Uterine smooth muscle cell (primary cell): ENCODE measurements at places on chromosomes 7 and 10. TPM values are rescaled to one million over a fixed set of nuclear protein-coding genes. Genes with fewer than 3 reads are reported as not detected.

TAS2R5 gene
- total RNA-seq: 0.55 and 1.00 TPM in 2 replicates

WNT8B gene
- total RNA-seq: not detected in 2 replicates

EXOC4 gene
- total RNA-seq: 97.5 and 100 TPM in 2 replicates

JCAD gene
- total RNA-seq: 1.4 and 2.5 TPM in 2 replicates

CYP3A4 gene
- not detected in 2 replicates for total RNA-seq

NFE2L3 gene
- 2.9 and 5.2 TPM in 2 replicates for total RNA-seq

LRRTM3 gene
- under 0.01 TPM in 2 replicates for total RNA-seq

GIMAP1 gene
- under 0.01 and 0.12 TPM in 2 replicates for total RNA-seq

ATP5MK gene
- total RNA-seq: 184 and 196 TPM in 2 replicates

CDC14C gene
- not detected in 2 replicates for total RNA-seq

MALRD1 gene
- 0.33 and 0.87 TPM in 2 replicates for total RNA-seq

MSMB gene
- 0.62 TPM in 1 of 2 replicates, not detected in the other for total RNA-seq

TACR2 gene
- 0.12 TPM in 1 of 2 replicates, not detected in the other for total RNA-seq

ZNF488 gene
- under 0.01 TPM in 2 replicates for total RNA-seq

SUFU gene
- total RNA-seq: 2.2 and 2.4 TPM in 2 replicates

LSM8 gene
- 36.0 and 54.7 TPM in 2 replicates for total RNA-seq

CPA4 gene
- total RNA-seq: 0.77 and 8.2 TPM in 2 replicates

SLC13A4 gene
- under 0.01 and 0.22 TPM in 2 replicates for total RNA-seq

SPDYE2B gene
- total RNA-seq: not detected in 2 replicates

PTPRN2 gene
- 0.11 and 0.50 TPM in 2 replicates for total RNA-seq
